ENCODE measurements at places on chromosomes 1 and 21.

DNA sequence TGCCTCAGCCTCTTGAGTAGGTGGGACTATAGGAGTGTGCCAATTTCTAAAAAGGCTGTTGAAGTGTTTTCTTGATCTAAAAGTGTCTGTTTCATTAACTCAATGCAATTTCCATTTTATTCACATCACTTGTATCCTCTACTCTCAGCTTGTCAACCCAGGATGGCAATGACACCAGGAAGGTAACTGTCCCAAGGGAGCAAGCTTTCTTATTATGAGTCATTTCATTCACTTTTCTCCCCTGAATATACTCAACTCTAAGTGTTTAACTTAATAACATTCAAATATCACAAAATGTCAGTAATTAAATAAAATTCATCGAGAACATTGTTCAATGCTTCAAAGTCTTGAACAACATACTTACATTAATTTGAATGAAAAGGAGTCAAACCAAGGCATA, 22.9 kb upstream of the GFI1 start:
- no peak for DNase-seq

GRCh38 chr1:152179566-152179965, 20.5 kb upstream of the RPTN start:
- no peak for DNase-seq

DNA sequence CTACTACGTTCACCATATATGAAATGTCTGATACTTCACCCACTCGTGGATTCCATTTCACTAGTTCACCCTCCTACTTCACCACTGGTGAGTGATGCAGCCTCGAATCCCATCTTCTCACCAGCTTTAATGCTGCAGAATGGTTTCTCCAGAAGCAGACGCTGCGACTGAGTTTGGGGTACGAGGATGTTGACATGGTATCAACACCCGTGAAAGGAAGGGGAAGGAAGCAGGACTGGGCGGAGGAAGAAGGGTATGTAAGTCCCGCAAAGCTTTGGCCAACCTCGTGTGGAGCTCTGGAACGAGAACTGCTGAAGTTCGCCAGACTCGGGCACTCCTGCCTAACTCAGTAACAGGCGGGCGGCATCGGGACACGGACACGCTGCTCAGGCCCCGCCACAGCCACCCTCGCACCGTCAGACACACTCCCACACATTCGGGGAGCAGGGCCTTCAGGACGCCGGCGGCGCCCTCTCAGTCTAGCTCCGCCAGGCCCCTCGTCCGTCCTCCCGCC, 833 bp upstream of the DIP2A start:
- DNase-seq, result peak; percentile 90

GRCh38 chr1:117930173-117930447, 571 bp downstream of the WDR3 start:
- no peak for DNase-seq

DNA sequence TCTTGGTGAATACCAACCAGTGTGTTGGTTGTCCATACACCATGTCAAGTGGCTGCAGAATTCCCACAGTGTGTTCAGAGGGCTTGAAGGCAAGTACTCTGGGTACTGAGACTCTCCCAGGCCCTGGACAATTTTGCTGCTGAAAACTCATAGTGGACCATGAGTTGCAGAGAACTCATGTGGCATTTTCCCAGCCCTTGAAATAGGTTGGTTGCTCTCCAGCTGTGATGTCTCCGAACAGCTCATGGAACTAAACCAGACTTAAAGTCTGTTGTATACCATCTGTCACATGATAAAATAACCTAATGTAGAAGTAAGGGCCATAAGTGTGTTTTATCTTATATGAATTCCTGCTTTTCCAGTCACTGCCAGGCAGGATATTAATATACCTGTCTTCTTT, 67.8 kb downstream of the RGS2 start:
- DNase-seq, result no peak

GRCh38 chr1:116966791-116967190, 34.8 kb upstream of the CD101 start:
- DNase-seq, result no peak

DNA sequence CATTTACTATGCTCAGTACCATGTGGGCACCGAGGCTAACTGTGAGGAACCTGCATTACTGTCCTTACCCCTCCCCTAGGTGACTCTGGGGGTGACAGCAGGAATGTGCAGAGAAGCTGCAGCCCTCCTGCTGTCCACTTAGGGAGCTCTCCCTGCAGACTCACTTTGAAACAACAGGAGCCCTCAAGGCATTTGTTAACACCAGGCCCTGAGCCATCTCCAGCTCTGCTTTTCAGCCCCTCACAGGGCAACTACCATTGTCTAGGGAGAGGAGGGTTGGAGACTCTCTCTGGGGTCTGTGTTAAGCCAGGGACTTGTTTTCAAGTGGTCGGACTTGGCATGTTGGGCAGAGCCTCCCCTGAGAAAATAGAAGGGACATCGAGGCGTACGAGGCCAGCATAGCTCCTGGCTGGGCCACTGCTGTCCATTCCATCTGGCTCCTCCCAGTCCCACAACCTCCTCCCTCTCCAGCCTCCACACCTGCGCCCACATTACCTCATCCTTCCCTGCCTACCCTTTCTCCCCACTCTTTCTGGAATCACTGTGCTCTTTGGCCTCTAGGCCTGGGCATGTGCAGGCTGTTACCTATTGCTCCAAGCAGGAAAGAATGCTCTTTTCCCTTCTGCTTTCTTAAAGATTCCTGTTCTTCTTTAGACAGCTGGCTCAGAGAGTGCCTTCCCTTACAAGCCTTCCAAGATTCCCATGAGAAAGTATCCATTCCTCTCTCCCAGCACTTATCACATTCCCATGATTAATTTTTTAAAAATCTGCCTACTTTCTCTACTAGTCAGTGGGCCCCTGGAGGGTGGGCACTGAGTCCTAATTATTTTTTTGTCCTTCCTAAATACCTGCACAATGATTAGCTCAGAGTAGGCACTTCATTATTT, 102.7 kb upstream of the GCLM start:
- DNase-seq, result no peak

GRCh38 chr1:182962554-182963115, 9.7 kb upstream of the SHCBP1L start:
- peak; percentile 93 for DNase-seq

GRCh38 chr1:119440721-119441307, 25.9 kb downstream of the HSD3B2 start:
- DNase-seq, result no peak

DNA sequence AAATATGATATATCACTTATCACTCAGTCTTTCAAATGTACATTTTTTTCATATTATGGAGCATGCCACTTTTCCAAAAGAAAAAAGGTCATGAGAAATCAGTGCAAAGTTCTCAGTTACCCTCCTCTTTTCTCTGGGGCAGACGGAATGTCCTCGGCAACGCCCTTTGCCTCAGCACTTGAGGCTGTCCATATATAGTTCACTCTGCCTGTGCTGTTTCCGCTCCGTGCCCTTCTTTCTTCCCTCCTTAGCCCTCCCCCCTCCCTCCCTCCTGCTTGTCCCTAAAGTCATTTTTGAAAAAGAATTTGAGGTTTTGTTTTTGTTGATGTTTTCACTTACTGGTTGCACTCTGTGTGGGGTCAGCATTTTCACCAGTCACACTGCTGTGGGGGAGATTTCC, 5.4 kb downstream of the BARHL2 start:
- no peak for DNase-seq

GRCh38 chr21:42721341-42721824, 68.0 kb downstream of the PDE9A start:
- DNase-seq, result no peak
